Trophoblast cell (in vitro differentiated cells and primary cell): ENCODE measurements at places on chromosomes 11 and 22.

- peak; percentile 5 for DNase-seq
Observed at GRCh38 chr11:80165744-80166143, 724.9 kb upstream of the TENM4 start.

DNA sequence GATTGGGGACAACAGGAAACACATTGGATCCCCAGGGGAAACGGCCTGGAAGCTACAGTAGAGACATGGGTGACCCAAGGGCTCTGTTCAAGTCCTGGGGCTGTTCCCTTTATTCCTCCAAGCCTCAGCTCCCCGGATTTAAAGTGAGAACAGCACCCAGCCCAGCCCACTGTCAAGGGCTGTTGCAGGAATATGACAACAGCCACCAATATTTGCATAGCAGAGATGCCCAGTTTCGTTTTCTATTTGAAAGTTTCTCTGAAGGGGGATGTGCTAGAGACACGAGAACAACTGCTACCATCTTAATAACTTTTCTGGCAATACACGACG lies 81.1 kb upstream of the WNT7B start:
- DNase-seq: no peak

- DNase-seq: peak; percentile 65
Observed at GRCh38 chr22:45455212-45455611, 41.7 kb downstream of the RIBC2 start.

- no peak for DNase-seq
Observed at GRCh38 chr11:108135845-108136544, 14.6 kb downstream of the ACAT1 start.

DNA sequence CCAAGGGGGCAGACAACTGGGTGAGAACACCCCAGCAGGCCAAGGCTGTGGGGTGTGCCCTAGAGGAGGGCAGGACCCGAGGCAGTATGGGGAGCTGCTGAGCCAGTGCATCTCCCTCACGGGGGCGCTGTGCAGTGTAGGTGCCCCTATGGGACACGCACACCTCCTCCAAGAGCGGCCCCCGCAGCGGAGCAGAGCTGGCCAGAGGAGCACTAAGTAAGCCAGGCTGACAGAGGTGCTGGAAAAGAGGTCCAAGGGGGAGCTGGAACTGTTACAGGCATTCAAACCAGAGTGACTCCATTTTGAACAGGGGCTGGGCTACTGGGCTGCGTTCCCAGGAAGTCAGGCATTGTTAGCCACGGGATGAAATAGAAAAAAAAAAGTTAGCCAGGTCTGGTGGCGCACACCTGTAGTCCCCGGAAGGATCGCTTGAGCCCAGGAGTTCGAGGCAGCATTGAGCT lies 41.8 kb downstream of the TST start:
- DNase-seq: peak; percentile 12

DNA sequence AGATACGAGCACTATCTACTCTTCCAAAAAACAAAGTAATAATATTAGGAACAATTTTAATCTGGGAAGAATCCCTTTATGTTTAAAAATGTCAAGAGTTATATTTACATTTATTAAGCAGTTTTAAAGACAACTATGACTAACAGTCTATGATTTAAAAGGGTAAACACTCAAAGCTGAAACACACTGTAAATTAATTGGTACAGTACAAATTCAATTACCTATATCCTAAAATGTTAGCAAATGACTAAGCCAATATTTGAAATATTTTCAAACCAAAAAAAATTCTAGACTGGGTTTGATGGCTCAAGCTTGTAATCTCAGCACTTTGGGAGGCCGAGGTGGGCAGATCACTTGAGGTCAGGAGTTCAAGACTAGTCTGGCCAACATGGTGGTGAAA lies 36.0 kb upstream of the CHRNA10 start:
- DNase-seq: peak; percentile 14

DNA sequence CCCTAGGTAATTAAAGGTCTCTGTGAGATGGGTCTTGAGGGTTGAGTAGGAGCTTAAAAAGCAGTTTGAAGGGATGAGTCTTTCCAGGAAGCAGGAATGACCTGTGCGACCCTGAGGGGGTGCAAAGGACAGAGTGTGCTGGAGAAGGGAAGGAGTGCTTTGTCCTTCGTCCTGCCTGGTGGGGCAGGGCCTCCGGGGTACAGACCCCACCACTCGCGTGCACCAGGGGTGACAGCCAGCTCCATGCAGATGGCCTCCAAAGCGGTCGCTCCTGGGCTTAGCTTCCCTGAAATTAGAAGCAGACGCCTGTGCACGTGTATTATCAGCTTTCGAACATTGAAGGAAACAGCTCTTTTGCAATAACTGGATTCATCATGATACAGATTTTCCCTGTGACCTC lies 959.8 kb downstream of the BRD1 start:
- no peak for DNase-seq

DNA sequence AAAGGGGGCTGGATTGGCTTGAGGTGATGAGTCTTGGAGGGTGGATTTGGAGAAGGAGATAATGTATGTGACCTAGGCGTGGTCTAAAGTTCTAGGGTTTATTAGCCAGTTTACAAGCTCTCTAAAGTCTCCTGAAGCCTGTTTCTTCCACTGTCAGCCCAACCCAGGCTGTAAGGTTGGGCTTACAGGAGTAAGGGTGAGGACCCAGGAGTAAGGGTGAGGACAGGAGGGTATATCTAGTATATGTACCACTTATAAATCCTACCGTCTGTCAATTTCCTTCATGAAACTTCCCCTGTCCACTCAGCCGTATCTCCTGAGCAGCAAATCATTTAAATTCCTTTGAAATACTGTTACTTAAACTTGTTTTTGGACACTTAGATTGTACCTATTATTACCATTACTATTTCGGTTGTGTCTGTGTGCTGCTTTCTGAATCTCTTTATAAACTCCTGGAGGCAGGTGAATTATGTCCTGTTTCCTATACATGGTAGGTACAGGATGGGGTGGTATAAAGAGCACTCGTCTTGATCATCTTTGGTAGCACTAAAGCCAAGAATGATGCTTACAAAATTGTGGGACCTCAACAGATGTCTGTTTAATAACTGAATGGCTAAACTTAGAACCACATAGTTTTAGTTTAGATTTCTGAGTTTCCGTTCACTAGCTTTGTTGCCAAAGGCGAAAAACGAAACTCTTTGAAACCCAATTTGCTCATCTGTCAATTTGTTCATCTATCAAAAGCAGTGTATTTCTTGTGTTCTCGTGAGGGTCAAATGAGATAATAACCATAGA lies 192.0 kb downstream of the GRIK4 start:
- no peak for DNase-seq

- DNase-seq: no peak
Observed at GRCh38 chr11:121889186-121889585, 226.8 kb downstream of the BLID start.

DNA sequence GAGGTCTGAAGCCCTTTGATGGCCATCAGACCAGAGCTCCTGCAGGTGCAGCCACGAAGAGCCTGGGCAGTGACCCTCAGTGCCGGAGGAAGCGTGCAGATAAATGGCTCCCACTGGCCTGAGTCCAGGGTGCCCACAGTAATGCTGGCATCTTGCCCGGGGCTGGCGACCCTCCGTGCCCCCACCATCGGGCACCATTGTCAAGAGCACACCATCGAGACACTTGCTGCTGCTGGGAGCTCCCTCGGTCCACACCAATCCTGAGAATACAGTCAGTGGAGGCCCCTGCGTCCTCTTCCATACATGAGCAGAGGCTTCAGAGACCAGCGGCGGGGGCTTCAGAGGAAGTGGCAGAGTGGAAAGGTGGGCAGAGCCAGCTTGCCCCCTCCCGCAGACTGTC lies 1448.3 kb downstream of the BRD1 start:
- DNase-seq: no peak
